ENCODE measurements at places on chromosomes 12 and 14. TPM values are rescaled to one million over a fixed set of nuclear protein-coding genes. Genes with fewer than 3 reads are reported as not detected.

- H3K4me3 ChIP-seq: no peak overlapping the region
- H3K4me1 ChIP-seq: peaks cover 4% of the 10 kb centered on the region
- no peaks in the 10 kb centered on the region for H3K36me3 ChIP-seq
- no peak for DNase-seq
- peaks cover 11% of the 10 kb centered on the region for H3K27me3 ChIP-seq
Measured at GRCh38 chr12:49970658-49971057, 2.1 kb upstream of the AQP6 start.

DNA sequence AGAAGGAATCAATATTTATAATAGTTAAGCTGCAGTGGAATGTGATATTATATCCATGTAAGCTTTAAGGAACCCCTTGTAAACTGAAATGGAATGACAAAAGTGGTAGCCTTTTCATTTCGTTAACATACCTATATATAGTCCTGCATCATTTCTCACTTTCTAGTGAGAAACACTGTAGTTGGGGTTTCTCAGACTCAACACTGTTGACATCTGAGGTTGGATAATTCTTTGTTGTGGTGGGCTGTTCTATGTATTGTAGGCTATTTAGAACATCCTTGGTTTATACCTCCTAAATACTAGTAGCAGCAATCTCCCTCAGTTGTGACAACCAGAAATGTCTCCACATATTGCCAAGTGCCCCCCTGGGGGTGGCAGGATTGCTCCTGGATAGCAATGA, 79.1 kb downstream of the RAD52 start:
- H3K4me3 ChIP-seq: no peak overlapping the region
- no peak overlapping the region for H3K27ac ChIP-seq
- no peak for DNase-seq
- H3K27me3 ChIP-seq: no peaks in the 10 kb centered on the region
- H3K4me1 ChIP-seq: peaks cover 6% of the 10 kb centered on the region
- H3K36me3 ChIP-seq: peaks cover 32% of the 10 kb centered on the region

DNA sequence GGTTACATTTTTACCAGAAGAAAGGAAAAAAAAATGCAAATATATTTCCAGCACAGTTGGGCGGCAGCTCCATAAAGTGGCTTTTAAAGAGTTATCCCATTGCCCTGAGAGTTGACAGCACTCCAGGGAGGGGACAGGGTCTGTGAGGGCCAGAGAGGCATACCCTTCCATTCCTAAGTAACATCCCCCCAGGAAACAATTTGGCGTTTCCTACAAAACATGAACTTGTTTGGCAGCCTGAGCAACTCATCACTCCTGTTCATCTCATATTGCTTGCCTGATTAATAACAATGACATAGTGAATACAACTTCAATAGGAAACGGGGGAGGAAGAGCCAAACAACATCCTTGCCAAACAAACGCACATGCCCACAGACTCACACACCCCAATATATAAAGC, 23.3 kb downstream of the TC2N start:
- H3K36me3 ChIP-seq: peaks cover 76% of the 10 kb centered on the region
- peaks cover 26% of the 10 kb centered on the region for H3K4me1 ChIP-seq
- peak; percentile 11 for DNase-seq
- H3K27ac ChIP-seq: no peak overlapping the region
- H3K27me3 ChIP-seq: no peaks in the 10 kb centered on the region

The GDF3 gene
- total RNA-seq: not detected

DNA sequence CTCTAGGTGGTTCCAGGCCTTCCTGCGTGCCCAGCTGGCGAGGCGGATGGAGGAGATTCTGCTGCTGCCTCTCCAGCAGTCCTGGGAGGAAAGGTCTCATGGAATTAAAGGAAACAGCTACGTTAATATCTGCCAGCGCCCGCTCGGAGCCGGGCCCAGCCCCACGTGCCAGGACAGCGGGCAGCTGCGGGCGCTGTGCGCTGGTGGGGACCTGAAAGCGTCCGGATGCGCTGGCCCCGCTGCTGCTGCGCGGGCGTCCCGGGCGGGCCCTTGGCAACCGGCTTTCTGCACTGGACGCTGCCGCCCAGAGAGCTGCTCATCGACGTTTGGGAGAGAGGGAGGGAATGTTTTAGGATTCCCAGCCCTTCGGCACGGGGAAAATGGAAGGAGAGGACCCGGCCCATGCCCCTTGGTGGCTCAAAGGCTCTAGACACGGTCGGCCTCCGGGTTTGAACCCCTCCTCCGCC, 8.6 kb upstream of the DYNC1H1 start:
- no peak overlapping the region for H3K4me3 ChIP-seq
- peaks cover 6% of the 10 kb centered on the region for H3K4me1 ChIP-seq
- no peaks in the 10 kb centered on the region for H3K36me3 ChIP-seq
- no peaks in the 10 kb centered on the region for H3K27me3 ChIP-seq
- H3K27ac ChIP-seq: no peak overlapping the region

DNA sequence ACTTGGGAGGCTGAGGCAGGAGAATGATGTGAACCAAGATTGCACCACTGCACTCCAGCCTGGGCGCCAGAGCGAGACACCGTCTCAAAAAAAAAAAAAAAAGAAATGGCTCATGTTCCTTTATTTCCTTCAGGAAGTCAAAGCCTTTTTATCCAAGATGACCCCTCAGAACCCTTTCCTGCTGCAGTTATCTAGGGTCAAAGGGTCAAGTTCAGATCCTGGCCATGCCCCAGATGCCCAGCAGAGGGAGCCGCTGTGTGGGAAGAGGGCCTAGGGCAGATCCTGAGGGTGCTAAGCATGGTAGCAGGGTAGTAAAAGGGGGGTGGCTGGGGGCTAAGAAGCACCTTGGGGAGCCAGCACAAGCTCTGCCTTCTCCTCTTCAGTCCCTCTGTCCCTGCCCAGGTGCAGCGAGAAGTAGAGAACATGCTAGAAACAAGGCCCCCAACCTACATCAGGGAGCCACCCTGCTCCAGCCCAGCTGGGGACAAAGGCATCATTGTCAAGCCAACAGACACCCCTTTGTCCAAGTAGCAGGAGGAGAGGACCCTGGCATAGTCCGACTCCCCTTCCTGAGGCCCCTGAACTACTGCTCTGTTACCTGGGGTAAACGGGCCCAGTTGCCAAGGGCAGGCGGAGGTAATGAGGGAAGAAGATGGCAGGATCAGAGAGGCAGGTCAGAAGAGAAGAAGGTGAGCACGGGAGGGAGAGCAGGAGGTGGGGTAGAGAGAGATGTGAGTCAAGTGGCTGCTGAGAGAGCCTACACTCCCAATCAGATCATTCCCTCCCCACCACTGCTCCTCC, 6.5 kb downstream of the NFE2 start:
- no peak overlapping the region for H3K4me3 ChIP-seq
- H3K36me3 ChIP-seq: no peaks in the 10 kb centered on the region
- peaks cover 4% of the 10 kb centered on the region for H3K4me1 ChIP-seq
- peak; percentile 91 for DNase-seq

The GRIP1 gene
- total RNA-seq: 0.40 TPM

DNA sequence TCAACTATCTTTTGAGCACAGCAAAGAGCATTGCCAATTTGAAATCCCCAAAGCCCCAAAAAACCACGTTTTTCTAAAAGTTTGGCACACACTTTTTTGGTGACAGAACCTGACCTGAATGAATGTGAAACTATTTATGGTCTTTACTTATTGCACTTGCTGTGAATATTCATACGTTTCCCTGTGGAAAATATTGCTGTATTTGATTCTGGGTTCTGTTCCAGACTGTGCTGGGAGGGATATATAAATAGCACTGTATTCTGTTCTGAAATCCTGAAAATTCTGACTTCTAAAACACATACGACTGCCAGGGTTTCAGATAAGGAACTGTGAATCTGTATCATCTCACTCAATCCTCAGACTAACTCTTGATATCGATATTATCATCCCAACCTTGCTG, 35.1 kb downstream of the NR1H4 start:
- no peak overlapping the region for H3K27ac ChIP-seq
- no peak for DNase-seq
- H3K4me3 ChIP-seq: no peak overlapping the region
- H3K27me3 ChIP-seq: no peaks in the 10 kb centered on the region
- H3K36me3 ChIP-seq: no peaks in the 10 kb centered on the region
- no peaks in the 10 kb centered on the region for H3K4me1 ChIP-seq

GRCh38 chr14:75460394-75460793, 32.6 kb downstream of the JDP2 start:
- no peak overlapping the region for H3K4me3 ChIP-seq
- peaks cover 5% of the 10 kb centered on the region for H3K4me1 ChIP-seq
- no peak for DNase-seq
- no peaks in the 10 kb centered on the region for H3K36me3 ChIP-seq
- no peak overlapping the region for H3K27ac ChIP-seq
- H3K27me3 ChIP-seq: no peaks in the 10 kb centered on the region

GRCh38 chr12:87171356-87171755, 857.8 kb downstream of the C12orf50 start:
- H3K27me3 ChIP-seq: no peaks in the 10 kb centered on the region
- no peak for DNase-seq
- H3K4me3 ChIP-seq: no peak overlapping the region
- no peaks in the 10 kb centered on the region for H3K36me3 ChIP-seq

GRCh38 chr14:50762001-50762930, 68.7 kb downstream of the NIN start:
- peaks cover 63% of the 10 kb centered on the region for H3K36me3 ChIP-seq
- no peaks in the 10 kb centered on the region for H3K27me3 ChIP-seq
- DNase-seq: no peak
- peaks cover 23% of the 10 kb centered on the region for H3K4me1 ChIP-seq
- H3K27ac ChIP-seq: peak overlapping the region; percentile 72
- no peak overlapping the region for H3K4me3 ChIP-seq

DNA sequence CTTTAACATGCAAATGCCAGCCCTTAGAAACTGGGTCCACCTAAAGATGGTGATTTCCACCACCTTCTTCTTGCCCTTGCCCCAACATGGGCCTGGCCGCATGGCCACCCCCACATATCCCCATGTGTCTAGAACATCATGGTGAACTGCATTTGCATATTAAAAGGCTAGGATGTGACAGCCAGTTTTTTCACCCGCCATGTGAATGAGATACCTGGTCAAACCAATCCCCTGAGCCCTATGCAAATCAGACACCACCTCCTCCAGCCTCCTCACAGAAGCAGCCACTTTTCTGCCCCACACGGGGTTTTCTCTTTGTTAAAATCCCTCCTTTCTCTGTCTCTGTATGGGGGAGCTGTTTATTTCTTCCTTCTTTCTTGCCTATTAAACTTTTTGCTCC, 1322.5 kb downstream of the FSCB start:
- H3K4me1 ChIP-seq: no peaks in the 10 kb centered on the region
- H3K27ac ChIP-seq: no peak overlapping the region
- H3K36me3 ChIP-seq: no peaks in the 10 kb centered on the region
- no peak for DNase-seq

- H3K4me1 ChIP-seq: no peaks in the 10 kb centered on the region
- no peak overlapping the region for H3K27ac ChIP-seq
- peaks cover 11% of the 10 kb centered on the region for H3K27me3 ChIP-seq
- H3K36me3 ChIP-seq: no peaks in the 10 kb centered on the region
- no peak overlapping the region for H3K4me3 ChIP-seq
Measured at GRCh38 chr14:89138846-89139245, 278.2 kb downstream of the FOXN3 start.

DNA sequence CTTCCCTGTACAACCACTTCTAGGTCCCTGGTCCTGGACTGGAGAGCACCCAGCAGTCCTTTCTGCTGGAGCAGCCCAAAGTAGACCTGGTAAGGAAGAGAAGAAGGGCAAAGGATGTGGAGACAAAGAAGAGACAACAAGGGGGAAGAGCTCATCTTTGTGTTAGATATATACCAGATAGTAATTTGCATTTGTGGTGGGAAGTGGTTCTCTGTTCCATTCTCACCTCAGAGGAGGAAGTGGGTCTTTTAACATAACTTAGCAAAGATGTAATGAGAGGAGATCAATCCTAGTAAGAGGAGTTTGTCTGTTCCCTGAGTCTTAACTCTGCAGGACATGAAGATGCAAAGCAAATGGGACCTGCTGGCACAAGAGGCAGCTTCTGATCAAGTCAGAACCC, 8.0 kb downstream of the CCDC198 start:
- H3K36me3 ChIP-seq: no peaks in the 10 kb centered on the region
- H3K4me3 ChIP-seq: no peak overlapping the region
- H3K27me3 ChIP-seq: peaks cover 2% of the 10 kb centered on the region
- H3K4me1 ChIP-seq: no peaks in the 10 kb centered on the region

- H3K27ac ChIP-seq: no peak overlapping the region
- H3K4me3 ChIP-seq: no peak overlapping the region
- H3K27me3 ChIP-seq: no peaks in the 10 kb centered on the region
- peaks cover 2% of the 10 kb centered on the region for H3K36me3 ChIP-seq
Measured at GRCh38 chr12:19423166-19423930, 15.9 kb upstream of the AEBP2 start.

- no peaks in the 10 kb centered on the region for H3K36me3 ChIP-seq
- H3K27ac ChIP-seq: no peak overlapping the region
- H3K4me1 ChIP-seq: peaks cover 16% of the 10 kb centered on the region
- no peaks in the 10 kb centered on the region for H3K27me3 ChIP-seq
- no peak overlapping the region for H3K4me3 ChIP-seq
- DNase-seq: no peak
Measured at GRCh38 chr14:99981806-99982205, 83.4 kb upstream of the EVL start.

- no peaks in the 10 kb centered on the region for H3K36me3 ChIP-seq
- H3K27me3 ChIP-seq: no peaks in the 10 kb centered on the region
- DNase-seq: no peak
Measured at GRCh38 chr14:48900565-48900964, 685.6 kb downstream of the RPS29 start.

DNA sequence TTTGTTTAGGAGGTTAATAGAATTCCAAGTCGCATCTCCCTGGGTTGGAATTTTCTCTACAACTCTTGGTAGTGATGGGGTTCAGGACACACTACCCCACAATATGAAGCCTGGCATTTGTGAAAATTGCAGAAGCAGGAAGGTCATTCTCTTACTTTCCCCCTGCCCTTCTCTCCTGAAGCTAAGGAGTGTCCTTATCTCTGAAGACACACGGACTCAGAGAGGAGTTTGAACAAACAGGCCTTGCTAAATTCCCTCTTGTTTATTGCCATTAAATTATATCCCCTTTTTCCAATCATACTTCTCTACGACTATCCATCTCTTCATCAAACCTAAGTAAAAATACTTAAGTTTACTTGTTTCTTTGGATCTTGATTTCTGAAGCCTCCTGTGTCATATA, 443.0 kb downstream of the RAD51B start:
- no peaks in the 10 kb centered on the region for H3K36me3 ChIP-seq
- H3K4me1 ChIP-seq: peaks cover 37% of the 10 kb centered on the region
- DNase-seq: no peak
- no peak overlapping the region for H3K27ac ChIP-seq
- no peaks in the 10 kb centered on the region for H3K27me3 ChIP-seq

DNA sequence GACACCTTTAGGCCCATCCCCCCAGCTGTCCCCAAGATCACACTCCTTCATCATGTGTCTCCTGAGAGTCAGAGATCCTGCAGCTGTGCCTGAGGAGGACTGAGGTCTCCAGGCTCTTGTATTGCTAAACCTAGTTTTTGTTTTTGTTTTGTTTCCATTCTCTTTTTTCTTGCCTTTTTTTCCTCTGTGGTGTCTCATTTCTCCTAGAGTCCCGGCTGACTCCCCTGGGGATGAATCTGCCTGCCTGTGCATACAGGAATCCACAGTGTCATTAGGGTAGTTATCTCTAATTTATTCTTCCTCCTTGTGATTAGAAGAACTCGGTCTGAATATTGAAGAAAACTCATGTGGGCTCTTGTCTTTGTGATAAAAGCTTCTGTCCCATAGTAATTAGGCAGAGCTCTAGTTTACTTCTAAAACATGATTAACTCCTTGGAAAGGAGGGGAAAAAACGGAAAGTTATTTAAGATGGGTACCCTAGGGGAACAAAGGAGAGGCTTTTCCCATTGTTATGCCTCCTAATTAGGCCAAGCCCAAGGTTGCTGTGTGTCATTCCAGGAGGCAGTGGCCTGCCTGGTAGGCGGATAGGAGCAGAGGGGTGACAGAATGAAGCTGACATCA, 343.2 kb downstream of the ZFP36L1 start:
- H3K36me3 ChIP-seq: peaks cover 2% of the 10 kb centered on the region
- no peak overlapping the region for H3K27ac ChIP-seq
- H3K4me1 ChIP-seq: no peaks in the 10 kb centered on the region
- DNase-seq: peak; percentile 32

- DNase-seq: no peak
- H3K4me1 ChIP-seq: no peaks in the 10 kb centered on the region
- H3K27ac ChIP-seq: no peak overlapping the region
Measured at GRCh38 chr12:111076611-111077451, 156.5 kb upstream of the MYL2 start.
